Activated naive CD4-positive, alpha-beta T cell treated with anti-CD3 and anti-CD28 coated beads, Interleukin-2, amount 50 U/mL, for 16 hours (primary cell): ENCODE measurements at places on chromosomes 12 and 14.
A peak's percentile ranks its signal among the peaks of the same experiment; 100 is the strongest.

DNA sequence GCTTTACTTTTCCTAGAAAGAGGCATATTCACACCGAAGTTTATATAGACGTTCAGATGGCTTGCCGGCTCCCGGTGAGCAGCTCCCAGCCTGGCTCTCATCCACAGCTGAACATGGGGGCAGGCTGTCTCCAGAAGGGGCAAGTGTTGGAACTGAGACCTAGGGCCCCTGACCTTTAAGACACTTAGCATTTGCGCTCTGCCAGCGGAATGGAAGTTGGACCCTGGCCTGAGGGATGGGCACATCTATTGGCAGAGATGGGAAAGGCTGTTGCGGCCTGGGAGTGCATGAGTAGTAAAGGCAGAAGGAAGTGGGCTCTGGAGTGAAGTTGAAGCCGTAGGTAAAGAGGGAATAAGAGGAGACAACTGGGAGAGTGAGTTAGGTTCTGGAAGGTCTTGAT lies 54.2 kb upstream of the TSPAN9 start:
- DNase-seq: no peak

DNA sequence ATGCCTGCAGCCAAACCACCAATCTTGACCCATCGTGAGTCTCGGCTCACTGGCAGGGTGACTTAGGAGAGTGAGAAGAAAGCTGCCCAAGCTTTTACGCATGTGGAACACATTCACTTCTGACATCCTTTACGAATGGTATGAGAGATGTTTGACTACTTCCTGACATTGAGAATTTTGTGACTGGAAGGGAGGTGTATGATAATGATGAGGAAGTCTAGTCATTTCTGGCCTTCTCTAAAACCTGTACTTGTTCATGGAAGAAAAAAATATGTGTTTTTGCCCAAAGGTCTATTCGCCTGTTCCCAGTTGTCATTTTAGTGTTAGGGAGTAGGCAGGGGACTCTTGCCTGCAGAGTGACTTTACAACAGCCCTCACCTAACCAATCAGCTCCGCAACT lies 227.2 kb upstream of the ATP2B1 start:
- DNase-seq: no peak

DNA sequence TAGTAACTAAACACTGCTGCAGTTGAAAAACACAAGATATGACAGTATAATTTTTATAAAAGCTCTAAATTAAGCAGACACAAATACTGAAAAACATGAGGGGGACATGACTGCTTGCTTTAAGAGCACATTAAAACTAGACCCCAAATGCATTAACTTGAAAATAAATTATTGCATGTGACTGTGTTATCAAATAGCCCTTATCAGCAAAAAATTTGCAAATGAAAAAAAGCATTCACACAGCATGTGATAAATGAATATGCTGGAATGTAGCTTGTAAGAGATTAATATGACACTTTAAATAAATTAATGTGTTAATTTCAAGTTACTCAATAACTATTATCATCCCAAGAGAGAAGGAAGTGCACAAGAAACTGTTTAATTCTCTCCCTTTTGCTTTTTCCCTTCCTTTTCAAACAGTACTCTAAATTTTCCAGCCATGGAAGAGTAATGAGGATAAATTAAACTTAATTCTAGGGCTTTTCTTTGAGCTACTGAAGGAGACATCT lies 1422.1 kb upstream of the FLRT2 start:
- DNase-seq: no peak

DNA sequence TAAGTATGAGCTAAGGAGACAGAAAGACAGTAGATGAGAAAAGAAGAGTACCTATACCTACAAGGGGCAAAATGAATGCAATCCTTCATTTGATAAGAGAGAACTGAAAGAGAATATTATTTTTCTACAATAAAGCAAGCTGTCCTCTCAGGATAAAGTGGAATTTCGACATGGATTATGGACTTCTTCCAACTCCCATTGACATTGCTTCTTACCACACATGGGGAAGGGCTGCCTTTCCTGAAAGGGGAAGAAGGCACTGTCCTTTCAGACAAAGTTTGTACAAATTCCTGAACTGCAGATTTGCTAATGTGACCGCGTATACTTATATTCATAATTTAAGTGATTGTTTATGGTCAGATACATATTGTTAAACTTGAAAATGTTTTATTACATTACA lies 4.3 kb upstream of the HEBP1 start:
- no peak for DNase-seq

DNA sequence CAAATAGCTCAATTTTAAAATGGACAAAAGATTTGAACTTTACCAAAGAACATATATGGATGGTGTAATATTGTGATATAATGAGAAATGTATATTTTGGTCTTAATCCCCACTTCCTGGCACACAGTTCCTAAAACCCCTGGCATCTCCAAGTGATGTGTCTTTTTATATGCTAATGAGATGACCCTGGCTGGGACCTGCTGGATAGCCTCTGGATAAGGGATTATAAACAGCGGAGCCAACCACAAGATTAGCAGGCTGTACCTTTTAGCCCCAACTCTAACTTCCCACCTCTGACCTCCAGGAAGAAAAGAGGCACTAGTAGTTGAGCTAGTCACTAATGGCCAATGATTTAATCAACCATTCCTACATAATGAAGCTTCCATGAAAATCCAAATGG lies 130.0 kb downstream of the DPF3 start:
- no peak for DNase-seq

DNA sequence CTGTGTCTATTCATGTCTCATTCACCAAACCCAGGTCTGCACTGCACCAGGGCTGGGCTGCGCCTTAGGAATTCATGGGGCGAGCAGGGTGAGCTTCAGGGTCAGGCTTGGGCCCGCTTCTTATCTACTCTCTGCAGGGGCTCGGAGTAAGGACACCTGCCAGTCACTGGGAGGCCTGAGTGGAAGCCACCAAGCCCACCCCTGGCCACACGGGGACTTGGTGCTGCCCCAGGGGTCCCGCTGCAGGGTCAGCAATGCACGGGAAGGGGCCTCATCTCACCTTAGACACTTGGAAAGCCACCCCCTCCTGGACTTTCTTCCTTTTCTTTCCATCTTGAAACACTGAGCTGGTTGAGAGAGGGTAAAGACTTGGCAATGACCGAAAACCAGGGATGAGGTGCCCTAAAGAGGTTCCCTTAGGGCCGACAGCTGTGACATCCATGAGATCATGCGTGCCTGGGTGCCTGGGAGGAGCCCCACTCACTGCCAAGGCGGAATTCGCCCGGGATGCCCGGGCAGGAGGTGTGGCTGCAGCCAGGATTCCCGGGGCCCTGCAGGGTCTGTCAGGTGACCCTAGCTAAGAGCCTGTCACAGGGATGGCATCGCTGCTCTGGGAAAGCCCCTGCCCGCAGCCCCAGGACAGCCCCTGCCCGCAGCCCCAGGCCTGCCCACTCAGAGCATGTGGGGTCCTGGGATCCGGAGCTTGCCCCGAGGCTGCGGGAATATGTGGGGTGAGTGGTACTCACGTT lies 45.5 kb upstream of the EML1 start:
- no peak for DNase-seq

- peak; percentile 63 for DNase-seq
These were observed 89.8 kb downstream of the BTG1 start for GRCh38 chr12:92055877-92056276.

- DNase-seq: no peak
These were observed 57.9 kb upstream of the CCDC91 start for GRCh38 chr12:28132398-28132797.

DNA sequence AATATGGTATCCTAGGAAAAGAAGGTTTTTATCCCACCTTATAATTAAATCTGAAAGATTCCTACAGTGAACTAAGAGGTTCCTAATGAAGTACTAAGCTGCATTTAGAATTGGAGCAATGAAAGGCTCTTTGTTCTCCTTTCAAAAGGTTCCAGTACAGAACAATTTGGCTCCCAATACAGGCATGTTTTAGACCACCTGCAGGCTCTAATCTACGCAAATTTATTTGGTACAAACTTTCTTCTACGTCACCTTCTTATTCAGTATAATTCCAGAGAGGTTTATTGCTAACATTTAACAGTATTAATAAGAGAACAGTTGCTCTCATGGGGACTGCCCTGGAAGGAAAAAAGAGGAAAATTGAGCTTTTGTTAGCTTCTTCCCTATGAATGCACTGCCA lies 37.6 kb upstream of the SLCO1C1 start:
- DNase-seq: no peak

DNA sequence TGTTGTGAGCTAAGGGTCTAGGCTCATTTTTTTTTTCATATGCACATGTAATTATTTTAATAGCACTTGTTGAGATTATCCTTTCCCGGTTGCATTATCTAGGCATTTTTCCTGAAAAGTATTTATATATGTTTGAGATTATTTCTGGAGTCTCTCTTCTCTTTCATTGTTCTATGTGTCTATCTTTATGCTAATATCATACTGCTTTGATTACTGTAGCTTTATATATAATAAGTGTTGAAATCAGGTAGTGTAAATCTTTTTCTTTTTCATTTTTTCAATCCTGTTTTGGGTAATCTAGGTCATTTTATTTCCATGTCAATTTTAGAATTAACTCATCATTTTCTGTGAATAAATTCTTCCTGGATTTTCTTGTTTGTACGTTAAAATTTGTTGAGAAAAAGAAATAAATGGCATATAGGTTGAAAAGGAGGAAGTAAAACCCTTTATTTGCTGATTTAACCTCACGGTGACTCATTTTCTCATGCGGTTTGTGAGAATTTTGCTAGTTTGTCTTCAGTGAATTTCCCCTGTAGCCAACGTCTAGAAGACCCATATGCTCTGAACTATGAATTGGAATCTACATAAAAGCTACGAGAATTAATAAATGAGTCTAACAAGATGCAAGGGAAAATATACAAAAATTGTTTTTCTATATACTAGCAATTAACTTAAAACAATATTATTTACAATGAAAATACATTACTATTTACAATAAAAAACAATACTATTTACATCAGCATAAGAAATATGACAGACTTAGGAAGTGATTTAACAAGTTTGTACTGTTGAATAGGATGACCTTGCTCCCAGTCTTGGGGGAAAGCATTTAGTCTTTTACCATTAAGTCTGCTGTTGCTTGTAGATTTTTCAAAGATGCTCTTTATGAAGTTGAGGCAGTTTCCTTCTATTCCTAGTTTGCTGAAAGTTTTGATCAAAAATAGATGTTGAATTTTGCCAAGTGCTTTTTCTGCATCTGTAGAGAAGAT lies 105.0 kb downstream of the SNAPC1 start:
- no peak for DNase-seq

- no peak for DNase-seq
These were observed 164.5 kb downstream of the SLC38A4 start for GRCh38 chr12:46661110-46661845.

DNA sequence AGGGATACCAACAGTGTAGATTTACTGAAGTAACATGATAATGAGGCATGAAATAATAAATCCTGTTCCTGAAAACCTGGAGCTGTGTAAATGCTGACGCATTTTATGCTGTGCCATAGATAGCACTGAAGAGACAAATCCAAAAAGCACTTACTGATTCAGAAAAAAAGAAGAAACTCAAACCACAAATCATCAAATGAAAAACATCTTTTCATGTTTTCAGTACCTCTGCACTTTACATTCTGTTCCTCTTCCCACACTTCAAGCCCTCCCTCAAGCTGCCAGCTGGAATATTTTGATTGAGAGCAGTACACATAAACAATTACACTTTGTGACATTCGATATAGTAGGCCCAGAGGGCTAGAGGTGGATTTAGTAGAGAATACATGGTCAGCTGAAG lies 362.3 kb downstream of the NAV3 start:
- no peak for DNase-seq

DNA sequence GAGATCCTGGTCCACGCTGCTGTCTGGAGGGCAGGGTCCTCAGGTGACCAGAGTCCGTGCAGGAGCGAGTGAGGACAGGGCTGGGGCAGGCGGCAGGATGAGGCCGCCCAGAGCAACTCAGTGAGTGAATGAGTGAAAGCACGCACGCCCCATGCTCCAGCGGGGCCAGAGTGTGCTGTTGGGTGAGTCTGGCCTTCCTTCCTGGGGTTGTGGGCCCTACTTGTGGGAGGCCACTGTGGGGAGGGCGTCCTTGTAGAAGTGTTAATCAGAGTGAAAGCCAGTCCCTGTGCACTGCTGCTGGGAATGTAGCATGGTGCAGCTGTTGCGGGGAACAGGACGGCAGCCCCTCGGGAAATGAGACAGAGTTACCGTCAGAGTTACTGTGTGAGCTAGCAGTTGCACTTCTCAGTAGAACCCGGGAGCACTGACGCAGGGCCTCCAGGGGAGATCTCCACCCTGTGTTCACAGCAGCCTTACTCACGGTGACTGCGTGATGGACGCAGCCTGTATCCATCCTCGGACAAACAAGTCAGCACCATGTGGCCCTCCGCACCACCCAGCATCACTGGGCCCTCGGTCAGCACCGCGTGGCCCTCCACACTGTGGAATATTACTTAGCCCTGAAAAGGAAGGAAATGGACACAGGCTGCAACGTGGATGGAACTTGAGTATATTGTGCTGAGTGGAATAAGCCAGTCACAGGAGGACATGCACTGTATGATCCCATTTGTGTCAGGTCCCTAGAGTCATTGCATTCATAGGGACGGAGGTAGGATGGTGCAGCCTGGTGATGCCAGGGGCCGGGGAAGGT lies 22.1 kb downstream of the PACS2 start:
- no peak for DNase-seq
